CD4-positive, alpha-beta T cell treated with Interleukin-15 for 4 hours (primary cell): ENCODE measurements at places on chromosomes 4 and X.

DNA sequence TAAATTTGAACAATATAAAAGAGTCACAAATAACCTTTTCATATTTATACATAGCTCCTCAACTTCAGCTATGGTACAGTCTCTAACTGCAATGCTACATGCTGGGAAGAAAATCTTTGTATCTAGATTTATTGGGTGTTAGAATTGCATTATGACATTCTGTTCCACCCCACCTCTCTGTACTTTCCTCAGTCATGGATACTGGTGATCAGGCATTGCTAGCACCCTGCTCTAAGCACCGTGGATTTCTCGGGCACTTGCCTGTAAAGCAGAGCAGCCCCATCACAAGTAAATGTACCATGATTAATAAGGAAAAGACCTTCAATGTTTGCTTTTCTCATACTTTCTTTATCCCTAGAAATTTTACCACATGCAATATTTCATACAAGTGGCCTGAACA is 1028.9 kb upstream of the INTU start:
- no peak for DNase-seq

GRCh38 chrX:21723814-21724213 is 34.1 kb downstream of the SMPX start:
- no peak for DNase-seq

GRCh38 chr4:140037353-140038030 is 116.5 kb downstream of the MAML3 start:
- no peak for DNase-seq

- DNase-seq, result no peak
Measured at GRCh38 chr4:122816476-122816875, 10.2 kb upstream of the FGF2 start.

- DNase-seq, result no peak
Measured at GRCh38 chrX:19774905-19775304, 112.5 kb downstream of the SH3KBP1 start.

DNA sequence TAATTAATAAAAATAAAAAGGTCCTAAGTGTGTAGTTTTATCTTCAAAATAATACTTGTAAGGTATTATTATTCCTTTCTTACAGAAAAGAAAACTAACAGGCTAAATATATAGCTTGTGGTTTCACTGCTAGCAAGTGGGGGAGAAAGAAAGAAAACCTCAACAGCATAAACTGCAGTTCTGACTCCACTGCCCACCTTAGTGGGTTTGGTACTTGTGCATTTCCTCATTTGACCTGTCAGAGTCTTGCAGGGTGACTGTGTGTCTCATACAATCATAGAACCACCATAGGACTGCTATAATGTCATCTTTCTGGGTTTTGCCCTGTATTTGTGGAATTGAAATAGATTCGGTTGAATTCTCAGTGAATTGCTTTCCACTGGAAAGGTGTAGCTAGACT is 94.7 kb upstream of the PUDP start:
- DNase-seq, result no peak

GRCh38 chr4:57119054-57119651 is 9.0 kb upstream of the IGFBP7 start:
- DNase-seq, result no peak

GRCh38 chr4:112279882-112280315 is 5.8 kb downstream of the TIFA start:
- no peak for DNase-seq

DNA sequence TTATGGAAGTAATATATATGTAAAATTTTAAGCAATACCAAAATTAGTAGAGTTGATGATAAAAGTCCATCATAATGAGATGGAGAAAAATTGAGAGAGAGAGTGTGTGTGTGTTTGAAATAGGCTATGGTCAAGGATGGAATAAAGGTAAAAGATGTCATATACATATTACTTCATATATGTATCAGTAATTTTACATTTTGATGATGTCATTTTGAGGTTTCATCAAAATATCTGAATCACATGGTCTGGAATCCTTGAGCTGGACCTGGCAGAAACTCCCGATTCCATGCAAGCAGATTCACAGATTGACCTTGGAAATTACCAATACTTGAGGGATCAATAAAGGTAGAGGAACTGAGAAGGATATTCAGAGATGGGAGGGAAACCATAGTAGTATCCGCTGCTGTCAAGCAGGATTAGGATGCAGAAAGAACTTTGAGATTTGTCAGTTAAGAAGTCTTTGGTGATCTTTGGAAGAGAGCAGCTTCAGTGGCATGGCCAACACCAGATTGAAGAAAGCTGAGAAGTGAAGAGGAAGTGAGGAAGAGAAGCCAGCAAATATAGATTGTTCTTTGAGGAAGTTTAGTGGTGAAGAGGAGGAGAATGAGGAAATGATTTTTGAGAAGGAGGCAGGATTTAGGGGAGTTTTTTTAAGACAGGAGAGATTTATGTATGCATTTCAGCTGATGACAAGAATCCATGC is 21.5 kb downstream of the DNAAF6 start:
- DNase-seq, result no peak

DNA sequence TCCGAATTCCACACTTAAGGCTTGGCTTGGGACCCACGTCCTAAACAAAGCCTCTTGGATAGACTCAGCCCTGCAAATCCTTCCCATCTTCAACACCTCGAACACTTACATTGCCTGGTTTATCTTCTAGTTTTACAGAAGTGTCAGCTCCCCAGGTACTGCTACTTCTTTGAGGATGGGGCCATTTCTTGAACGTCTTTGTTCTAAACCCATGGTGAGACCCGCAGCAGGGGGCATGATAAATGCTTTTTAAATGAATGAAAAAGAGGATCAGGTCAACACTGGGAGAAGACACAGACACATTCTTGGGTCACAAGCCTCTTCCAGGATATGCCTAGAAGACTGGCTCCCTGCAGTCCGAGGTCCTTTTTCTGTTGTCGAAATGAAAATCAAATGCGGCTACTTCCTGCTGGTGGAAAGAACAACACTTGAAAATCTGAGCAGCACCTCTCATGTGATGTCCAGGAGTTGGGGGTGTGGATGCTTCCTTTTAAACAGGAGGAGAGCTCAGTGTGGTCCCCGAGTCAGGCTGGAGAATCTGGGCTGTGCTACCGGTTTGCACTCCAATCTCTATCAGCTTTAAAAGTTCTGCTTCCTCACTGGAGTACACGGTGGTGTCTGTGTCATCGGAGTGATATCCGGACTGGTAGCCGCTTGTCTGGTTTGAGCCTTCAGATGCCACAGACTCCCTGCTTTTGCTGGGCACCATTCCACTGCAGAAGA is 45.8 kb downstream of the KDR start:
- no peak for DNase-seq

DNA sequence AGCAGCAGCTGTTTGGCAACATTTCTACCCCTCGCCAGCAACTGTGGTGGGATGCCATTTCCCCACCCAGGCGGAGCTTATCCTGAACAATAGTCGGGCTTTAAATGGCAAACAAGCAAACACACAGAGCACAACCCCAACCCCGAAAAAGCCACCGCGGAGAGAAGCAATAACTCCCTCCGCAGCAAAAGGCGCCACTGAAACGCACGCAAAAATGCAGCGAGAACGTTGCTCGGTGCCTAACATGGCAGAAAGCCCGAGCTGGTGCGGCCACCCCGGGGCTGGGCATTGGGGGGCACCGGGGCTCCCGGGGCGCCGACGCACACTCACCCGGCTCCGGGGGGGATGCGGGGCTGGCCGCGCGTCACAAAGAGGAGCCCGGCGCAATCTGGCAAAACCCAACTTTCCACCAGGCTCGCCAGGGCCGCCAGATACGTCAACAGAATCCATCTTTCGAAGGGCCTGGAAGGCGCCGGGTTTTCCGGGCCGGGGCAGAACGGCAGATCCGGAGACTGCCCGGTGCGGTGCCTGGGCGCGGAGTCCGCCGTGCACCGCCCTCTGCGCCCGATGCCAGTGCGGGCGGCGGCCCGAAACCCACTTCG is 818 bp downstream of the RAI2 start:
- DNase-seq, result no peak

GRCh38 chr4:2220016-2220630 is 21.8 kb downstream of the HAUS3 start:
- peak; percentile 81 for DNase-seq

DNA sequence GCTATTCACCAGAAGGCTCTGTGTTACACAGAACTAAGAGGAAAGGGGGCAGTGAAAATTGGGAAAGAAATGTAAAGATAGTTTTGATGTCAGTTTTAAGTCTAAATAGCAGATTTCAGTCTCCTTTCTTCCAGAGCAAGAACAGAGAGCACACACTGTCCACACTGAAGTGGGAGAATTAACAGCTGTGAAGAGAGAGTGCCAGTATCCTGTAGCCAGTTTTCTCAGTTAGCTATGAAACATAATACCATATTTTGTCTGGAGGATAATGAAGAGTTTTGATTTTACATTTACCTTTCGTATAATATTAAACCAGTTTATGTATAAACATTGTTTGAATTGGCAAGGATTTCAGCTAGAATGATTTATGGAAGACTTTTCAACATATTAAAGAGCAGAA is 35.1 kb downstream of the FBXO8 start:
- no peak for DNase-seq

DNA sequence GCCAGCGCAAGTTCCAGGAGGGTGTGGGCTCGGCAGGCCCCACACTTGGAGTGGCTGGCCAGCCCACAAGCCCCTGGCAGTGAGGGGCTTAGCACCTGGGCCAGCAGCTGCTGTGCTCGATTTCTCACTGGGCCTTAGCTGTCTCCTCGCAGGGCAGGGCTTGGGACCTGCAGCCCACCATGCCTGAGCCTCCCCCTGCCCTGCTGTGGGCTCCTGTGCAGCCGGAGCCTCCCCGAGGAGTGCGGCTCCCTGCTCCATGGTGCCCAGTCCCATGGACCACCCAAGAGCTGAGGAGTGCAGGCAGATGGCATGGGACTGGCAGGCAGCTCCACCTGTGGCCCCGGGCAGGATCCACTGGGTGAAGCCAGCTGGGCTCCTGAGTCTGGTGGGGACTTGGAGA is 139.2 kb upstream of the CXCL13 start:
- DNase-seq, result no peak

DNA sequence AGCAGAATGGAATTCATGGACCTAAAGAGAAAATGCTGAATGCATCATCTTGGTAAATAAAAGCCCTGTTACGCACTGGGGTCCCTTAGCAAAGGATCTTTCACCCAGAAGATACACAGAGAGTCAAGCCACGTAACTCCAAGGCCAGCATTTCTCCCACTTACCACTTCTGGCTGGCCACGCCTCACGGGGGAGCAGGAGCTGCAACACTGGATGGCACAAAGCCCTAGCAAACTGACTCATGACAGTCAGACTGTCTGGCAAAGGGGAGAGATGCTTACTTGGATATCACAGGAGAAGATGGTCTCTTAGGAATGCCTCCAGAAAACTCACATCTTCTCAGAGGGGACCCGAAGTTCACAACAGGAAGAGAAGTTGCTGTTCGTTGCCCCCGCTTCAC is 51.4 kb upstream of the BCLAF3 start:
- no peak for DNase-seq

DNA sequence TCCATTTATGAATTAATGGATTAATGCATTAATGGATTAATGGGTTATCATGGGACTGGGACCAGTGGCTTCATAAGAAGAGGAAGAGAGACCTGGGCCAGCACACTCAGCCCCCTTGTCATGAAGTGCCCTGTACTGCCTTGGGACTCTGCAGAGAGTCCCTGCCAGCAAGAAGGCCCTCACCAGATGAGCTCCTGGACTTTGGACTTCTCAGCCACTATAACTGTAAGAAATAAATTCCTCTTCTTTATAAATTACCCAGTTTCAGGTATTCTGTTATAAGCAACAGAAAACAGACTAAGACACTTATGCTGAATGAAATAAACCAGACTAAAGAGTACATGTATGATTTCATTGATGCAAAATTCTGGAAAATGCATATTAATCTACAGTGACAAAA is 119.4 kb upstream of the MSX1 start:
- DNase-seq, result no peak

DNA sequence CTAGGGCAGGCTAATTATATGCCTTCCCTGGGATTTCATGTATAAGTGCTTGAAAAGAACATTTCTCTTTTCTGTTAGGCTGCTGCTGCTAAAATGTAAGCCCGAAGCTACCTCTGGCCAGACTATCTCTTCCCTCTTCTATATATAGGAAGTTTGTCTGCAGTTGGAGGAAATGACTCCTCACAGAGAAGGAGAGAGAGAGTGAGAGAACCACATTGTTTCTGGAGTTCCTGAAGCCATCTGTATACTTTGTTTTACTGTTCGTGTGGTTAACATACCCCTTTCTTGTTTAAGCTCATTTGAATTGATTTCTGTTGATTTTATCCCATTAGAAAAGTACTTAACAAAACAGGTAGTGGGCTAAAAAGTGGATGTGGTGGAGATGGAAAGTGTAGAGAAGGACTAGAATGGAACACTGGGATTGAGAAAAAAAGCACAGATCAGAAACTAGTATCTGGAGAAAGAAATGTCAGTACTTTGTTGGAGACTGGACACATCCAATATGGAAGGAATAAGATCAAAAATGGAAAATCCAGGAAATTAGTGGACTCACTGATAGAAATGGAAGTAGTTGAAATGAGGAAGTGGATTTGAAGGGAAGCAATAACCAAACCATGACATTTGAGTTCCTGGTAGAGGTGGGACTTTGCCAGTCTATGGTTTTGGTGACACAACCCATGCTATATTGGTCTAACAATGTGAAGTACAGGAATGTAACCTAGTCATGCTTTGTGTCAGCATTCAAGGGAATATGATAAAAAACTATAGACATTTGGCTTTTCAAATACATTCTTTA is 112.6 kb downstream of the TMA16 start:
- DNase-seq, result no peak

DNA sequence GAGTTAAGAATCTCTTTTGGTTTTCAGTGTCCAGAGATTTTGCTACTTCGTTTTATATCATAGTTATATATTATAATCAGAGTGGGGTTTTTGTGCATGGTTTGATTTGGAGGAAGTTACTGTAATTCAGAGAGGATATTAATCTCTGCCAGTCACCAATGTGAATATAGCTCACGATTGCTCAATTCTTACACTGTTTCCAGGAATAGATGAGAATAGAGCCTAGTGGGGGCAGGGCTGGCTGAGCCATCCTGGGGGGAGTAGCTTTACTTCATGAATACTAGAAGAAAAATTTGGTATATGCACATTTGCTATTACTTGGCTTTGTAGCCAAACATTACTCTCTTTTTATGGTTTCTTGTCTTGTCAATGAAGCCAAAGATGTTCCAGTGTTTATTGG is 60.9 kb upstream of the TRPC3 start:
- no peak for DNase-seq

GRCh38 chr4:171714791-171715454 is 98.3 kb upstream of the GALNTL6 start:
- DNase-seq, result no peak

- no peak for DNase-seq
Measured at GRCh38 chr4:26161030-26161824, 159.6 kb upstream of the RBPJ start.

DNA sequence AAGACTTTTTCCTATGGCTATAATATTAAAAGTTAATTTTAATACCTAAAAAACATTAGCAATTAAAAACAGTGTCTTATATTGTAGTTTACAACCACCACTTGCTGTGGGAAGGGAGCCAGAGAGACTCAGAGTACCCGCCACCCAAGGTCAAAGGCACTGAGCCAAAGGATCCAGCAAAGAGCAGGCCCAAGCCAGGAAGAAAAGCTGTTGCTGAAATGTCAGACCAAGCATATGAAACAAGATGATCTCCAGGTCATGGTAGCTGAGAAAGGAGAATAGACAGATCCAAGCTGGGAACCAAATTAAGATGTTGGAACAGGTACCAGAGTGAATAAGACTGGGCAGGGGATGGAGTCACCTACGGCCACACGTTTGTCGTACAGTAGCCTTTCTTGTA is 18.8 kb upstream of the ATOH1 start:
- no peak for DNase-seq
